Left lung (tissue), 14 donors: ENCODE measurements at places on chromosomes 7 and 10.

GRCh38 chr7:151838861-151839381, 38.0 kb downstream of the PRKAG2 start:
- no peak for DNase-seq

DNA sequence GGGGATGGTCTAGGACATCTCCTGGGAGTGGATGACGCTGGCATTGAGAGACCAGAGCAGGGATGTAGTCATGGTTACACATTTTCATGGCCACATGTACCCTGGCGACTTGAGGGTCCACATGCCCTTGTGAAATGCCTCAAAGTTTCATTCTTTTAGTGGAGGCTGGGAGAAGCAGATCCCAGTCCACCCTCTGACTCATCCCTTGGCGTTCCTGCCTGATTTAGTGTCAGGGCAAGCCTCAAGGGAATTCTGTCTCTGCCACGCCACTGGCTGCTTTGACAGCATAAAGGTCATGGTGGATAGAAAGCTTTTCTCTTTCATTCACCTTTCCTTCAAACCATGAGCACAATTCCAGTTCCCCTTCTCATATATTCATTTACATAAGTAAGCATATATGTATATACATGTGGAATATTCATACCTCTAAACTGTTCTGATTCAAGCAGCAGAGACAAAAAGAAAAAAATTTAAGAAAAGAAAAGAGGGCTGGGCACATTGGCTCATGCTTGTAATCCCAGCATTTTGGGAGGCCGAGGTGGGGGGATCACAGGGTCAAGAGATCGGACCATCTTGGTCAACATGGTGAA, 21.8 kb upstream of the KIF5B start:
- DNase-seq, result no peak

- DNase-seq, result no peak
Measured at GRCh38 chr7:47350425-47350824, 231.5 kb downstream of the TNS3 start.

DNA sequence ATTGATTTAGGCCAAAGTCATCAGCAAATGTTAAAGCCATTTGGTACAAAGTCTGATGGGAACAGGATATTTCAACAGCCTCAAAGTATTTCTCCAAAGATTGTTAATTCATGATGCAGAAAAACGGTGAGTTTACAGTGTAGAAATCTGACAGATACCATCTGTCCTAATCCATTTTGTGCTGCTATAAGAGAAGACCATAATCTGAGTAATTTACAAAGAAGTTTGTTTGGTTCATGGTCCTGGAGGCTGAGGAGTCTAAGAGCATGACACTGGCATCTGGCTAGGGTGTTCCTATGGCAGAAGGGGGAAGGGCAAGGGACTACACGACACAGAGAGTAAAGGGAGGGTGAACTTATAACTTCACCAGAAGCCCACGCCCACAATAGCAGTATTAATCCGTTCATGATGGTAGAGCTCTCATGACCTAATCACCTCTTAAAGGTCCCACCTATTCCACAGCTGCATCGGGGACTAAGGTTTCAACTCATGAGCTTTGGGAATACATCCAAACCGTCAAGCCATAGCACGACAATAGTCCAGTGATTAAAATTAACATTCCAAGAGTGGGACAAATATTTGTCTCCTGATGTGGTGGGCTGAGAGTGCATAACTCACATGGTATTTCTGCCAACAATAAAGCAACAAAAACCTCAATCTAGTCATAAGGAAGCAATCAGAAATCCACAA, 298.6 kb upstream of the AKR1E2 start:
- DNase-seq, result no peak

DNA sequence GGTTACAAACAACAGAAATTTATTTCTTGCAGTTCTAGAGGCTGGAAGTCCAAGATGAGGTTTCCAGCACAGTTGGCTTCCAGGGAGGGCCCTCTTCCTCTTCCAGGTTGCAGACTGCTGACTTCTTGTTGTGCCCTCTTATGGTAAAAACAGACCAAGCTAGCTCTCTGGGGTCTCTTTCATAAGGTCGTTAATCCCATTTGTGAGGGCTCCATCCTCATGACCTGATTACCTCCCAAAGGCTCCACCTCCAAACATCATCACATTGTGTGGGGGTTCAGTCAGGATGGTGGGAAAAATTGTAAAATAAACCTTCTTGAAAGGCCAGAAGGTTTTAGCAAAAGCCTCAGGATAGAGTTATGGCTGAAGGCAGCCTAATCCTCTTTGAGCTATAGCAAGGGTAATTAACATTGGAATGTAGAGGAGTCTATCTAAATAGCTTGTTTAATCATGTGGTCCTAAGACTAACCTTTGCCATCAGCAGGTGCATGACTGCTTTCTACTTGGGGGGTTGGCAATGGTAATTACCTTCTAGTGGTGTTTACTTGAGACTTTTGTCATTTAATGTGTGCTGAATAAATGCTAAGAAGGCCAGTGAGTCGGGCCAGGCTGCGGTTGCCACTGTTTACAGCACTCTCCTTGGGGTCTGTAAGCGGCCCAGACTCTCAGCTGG, 80.8 kb downstream of the PPP1R17 start:
- no peak for DNase-seq

DNA sequence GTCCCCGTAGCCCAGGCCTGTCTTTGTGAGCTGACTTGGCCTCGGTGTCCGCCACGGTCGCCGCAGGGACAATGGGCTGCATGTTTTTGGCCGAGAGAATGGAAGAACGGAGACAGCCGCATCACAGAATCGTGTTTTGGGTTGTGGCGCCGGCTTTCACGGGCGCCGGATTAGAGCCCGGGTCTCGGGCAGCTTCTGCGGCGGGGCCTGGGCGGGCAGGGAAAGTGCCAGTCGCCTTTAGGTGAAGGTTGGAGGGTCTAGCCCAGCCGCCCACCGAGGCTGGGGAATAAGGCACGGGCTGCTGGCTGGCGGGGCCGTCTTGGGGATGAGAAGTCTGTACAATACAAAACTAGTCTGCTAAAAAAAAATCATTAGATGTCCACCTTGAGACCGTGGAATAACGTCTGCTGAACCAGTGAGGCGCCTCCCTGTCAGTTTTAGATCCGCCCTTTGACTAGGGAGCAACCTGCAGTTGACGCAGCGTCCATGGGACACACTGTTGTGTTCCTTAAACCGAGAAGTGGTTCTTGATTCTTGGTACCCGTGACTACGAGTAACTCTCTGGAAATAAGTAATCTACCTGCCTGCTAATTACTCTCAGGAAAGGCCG, 577 bp downstream of the DNAJB9 start:
- DNase-seq, result peak; percentile 73

- peak; percentile 78 for DNase-seq
Measured at GRCh38 chr10:13347500-13348156, 465 bp downstream of the SEPHS1 start.

GRCh38 chr7:156668130-156668741, 27.7 kb downstream of the RNF32 start:
- no peak for DNase-seq

GRCh38 chr7:149469806-149470205, 8.9 kb upstream of the ZNF777 start:
- no peak for DNase-seq

- DNase-seq, result no peak
Measured at GRCh38 chr7:84462259-84462658, 267.7 kb upstream of the SEMA3A start.

DNA sequence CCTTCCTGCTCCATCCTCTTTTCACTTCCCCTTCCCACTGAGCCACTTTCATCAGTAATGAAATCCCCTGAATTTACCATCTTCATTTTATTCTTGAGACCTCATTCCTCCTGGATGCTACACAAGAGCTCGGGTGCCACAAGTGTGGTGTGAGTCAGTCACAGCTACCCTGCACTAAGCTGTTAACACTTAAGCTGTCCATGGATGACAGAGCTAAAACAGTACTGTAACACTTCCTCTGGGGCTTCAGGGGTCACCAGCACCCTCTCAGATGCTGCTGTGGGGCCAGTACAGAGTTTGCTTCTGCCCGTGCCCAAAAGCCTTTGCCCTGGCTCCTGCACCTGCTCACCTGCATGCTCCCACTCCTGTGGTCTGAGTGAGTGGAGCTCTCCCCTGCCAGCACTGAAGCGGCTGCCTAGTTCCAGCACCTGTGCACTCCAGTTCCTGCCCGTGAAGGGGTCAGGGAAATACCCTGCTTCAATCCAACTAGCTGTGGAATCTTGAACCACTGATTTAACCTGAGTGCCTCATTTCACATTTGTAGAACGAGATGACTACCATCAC, 71.9 kb downstream of the POT1 start:
- no peak for DNase-seq

- DNase-seq, result no peak
Measured at GRCh38 chr7:101984133-101984879, 166.9 kb downstream of the CUX1 start.

DNA sequence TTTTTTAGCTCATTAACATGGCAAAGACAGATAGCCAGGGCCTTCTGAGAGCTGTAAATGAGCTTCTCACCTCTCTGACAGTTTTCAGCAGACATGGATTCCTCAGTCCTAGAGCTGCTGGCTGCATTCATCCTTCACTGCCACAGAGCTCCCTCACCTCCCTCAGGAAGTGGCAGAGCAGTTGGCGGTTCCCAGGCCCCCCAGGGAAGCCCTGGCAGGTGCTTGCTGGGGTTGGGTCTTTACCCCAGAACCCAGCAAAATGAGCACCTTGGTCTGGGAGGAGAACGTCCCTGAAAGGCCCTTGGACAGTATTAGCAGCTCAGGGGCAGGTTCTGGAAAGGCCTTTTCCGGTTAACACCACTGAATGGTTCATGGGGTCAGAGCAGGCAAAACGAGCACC, 288.0 kb downstream of the PTPRN2 start:
- no peak for DNase-seq

GRCh38 chr7:102934701-102935100, 21.9 kb downstream of the LRRC17 start:
- DNase-seq, result no peak

DNA sequence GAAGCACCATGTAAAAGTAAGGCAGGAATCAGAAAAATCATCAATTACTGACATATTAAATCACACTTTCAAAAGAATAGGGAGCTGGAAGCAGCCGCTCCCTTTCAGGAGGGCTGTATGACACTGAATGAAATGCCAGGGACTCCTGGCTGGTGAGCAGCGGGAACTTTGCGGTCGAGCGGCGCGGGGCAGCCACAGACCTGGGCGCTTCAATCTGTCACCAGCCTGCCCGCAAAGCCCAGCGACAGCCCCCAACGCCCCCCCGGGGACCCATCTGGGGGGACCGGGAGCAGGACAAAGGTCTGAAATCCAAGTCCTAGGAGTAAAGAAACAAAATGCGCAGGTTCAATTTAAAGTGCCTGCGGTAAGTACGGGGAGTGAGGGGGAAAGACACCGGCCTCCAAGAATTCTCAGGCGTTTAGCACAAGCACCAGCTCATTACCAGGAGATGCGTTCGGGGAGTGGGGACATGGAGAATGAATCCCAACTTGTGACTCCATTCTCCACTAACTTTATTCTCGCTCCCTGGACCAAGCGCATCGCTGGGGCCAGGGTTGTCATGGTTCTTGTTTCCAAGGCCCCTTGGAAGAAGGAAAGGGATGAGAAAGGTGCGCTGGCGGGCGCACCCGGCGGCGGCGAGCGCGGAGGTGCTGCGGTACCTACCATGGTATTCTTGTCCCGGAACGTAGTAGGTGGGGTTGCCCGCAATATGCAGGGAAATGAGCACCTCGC, 824 bp downstream of the RELN start:
- peak; percentile 54 for DNase-seq

GRCh38 chr7:30596014-30596641, 1.4 kb downstream of the GARS1 start:
- DNase-seq, result no peak

GRCh38 chr7:131061818-131062217, 265.9 kb upstream of the MKLN1 start:
- no peak for DNase-seq

- no peak for DNase-seq
Measured at GRCh38 chr10:57844387-57844998, 423.2 kb downstream of the IPMK start.

- DNase-seq, result no peak
Measured at GRCh38 chr10:107072786-107073185, 91.7 kb downstream of the SORCS1 start.

GRCh38 chr7:105014693-105015389, 836 bp downstream of the KMT2E start:
- peak; percentile 78 for DNase-seq

DNA sequence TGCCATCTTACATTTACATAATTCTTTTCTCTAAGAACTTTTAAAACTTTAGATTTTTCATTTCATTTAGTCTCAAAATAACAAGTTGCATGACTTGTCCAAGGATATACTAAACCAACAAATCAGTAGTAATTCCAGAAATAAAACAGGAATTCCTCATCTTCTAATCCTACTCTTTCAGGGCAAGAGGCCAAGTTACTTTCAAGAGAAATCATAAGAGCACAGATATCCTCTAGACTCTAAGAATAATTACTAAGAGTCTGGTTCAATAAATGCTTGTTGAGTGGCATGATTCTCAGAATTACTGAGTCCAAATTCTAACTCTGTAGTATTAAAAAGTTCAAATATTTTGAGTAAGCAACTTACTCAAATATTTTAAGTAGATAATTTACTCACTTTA, 12.9 kb downstream of the PDZD8 start:
- DNase-seq, result no peak

- no peak for DNase-seq
Measured at GRCh38 chr10:113183573-113183972, 233.5 kb downstream of the TCF7L2 start.

- DNase-seq, result no peak
Measured at GRCh38 chr10:87716348-87716670, 56.6 kb downstream of the PAPSS2 start.

DNA sequence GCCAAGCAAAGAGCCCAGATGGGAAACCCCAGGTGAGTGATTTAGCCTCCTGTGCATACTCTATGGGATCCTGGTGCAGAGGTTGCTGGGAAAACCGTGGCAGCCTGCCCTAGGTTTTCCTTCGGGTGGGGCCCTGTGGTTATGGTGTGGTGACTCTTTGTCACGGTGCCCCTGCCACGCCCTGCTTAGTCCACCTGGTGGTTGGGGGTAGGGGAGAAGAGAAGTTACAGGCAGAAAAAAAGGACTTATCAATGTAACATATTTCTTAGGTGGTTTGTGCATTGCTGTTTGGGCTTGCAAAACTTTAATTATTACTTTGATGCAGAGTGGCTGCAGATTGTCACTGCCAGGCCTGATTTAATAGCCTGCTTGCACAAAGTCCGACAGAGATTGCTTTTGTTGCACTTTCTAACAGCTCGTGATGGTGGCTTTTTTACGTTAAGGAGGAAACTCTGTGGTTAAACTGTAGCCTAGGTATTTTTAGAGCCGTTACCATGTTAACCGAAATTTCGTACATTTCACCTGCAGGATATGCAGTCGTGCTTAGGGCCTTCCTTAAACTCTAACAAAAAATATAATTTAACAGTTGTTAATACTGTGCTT, 197.4 kb downstream of the RNLS start:
- DNase-seq, result peak; percentile 84

- no peak for DNase-seq
Measured at GRCh38 chr7:6576024-6576866, 1.0 kb upstream of the ZDHHC4 start.
